ENCODE measurements at places on chromosomes 5 and 9.

GRCh38 chr5:136424835-136425584 is 59.7 kb upstream of the TRPC7 start:
- DNase-seq = peak; percentile 61

DNA sequence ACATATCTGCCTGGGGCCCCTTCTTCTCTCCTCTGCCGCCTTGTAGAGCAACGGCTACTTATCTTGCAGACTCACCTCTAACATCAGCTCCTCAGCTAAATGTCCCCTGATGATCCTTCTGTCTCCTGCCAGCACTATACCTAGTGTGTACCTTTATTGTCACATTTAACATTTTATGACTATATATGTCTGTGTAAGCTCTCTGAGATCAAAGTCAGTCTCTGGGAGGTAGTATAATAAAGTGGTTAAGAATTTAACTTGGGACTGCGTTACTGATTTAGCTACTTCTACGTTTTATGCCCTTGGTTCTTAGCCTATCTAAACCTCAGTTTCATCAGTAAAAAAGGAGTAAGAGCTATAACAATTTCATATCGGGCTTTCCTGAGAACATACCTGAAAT is 2.2 kb downstream of the TMED7 start:
- no peak for DNase-seq

- DNase-seq = no peak
These were observed 258.7 kb upstream of the ACTBL2 start for GRCh38 chr5:57741336-57741735.

- no peak for DNase-seq
These were observed 48.4 kb upstream of the EPB41L4B start for GRCh38 chr9:109369285-109369684.

DNA sequence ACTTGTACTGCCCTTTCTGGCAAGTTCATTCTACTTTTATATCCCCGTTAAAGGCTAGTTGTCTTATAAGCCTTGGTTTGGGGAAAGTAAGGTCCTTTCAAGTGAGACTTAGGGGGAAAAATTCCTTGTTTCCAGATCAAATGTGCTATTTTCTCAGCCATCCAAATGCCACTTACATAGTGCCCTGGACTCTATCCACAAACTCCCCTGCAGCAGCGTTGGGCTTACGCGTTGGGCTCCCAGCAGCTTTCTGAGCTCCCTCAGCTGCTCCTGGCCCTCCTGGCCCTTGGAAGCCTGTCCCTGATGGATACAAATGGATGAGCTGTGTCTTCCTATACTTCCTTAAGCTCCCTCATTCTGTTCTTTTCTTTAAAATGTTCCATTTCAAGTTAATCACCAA is 279.2 kb upstream of the PANK3 start:
- no peak for DNase-seq

DNA sequence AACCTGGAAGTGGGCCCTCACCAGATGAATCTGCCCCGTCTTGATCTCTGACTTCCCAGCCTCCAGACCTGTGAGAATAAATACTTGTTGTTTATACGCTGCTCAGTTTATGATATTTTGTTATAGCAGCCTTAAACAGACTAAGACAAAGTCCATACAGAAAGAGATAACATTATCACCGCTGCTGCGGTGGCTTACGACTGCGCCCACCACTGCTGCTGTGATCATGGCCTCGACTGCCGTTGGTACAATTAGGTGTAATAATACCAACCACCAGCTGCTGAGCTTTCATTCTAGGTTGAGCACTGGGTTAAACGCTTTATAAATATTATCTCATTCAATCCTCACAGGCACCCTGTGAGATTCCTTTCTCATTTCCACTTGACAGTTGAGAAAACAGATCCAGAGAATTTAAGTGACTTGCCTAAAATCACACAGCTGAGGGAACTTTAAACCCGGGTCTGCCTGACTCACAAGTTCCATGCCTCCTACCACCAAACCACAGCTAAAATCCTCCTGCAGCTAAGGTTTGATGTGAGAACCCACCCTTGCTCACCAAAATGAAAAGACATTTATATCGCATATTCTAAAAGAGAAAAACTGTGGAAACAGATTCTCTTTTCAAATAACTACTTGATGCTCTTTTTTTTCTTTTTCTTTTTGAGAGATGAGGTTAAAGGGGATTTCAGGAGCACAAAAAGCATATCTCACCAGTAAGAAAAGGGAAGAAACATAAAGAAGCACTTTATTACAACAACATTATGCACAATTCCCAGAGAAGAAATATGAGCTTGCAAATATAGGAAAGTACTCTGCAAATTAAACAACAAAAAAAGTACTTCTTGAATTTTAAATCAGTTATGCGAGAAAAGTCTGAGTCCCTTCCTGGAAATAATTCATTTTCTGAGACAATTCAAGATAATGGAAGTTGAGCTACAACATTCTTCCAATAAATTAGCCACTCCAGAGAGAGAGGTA is 23.9 kb downstream of the GOLM1 start:
- no peak for DNase-seq

DNA sequence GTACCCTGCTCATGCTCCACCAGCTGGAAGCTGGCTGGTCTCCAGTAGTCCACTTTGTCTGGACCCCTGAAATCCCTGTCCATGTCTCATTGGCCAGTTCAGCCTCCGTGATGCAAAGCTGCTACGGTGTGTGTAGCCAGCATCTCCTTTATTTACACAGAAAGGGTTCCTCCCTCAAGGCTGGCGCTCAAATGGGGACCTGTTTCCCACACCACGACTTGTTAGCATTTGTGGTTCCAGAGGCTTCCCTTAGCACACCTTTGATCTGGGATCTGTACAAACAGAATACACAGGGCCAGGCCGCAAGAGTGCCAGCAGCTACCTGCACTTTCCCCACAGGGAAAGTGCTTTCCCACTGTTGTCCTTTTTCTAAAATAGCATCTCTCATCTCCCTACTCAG is 5.7 kb upstream of the SMU1 start:
- DNase-seq = no peak

DNA sequence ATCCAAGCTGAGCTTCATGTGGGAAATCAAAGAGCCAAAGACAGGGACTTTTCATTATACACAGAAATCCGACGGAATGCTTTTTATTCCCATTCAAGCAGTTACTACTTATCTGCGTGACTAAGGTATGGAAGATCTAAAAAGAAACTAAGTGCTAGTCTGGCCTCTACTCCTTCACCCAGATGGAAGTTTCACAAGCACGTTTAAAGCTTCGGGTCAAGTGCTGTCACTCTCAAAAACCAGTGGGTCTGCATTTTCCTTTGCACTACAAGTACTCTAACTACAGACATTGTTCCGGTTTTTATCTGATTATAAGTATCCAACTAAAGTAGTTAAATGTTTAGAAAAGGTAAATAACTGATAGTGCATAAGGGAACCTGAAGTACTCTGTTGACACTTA is 13.7 kb upstream of the MTAP start:
- DNase-seq = no peak

GRCh38 chr5:39423331-39423751 is 1.4 kb downstream of the DAB2 start:
- no peak for DNase-seq

GRCh38 chr9:133210202-133210532 is 1.1 kb upstream of the OBP2B start:
- no peak for DNase-seq

DNA sequence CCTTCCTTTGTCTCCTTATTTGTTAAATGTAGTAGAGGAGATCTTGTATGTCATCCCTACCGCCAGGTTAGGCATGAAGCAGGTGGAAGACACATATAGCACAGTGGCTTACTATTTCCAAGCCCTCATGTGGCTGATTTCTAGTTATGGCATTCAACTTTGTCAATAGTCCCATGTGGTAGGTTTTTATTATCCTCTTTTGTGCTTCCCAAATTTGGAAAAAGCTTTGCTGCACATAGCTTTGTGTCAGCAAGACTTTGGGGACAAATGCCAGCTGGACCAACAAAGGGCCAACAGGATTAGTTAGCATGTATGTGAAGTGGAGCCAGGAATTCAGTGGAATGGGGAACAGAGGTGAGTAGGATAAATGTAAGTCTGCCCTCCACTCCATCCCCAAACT is 276.3 kb downstream of the PSAT1 start:
- no peak for DNase-seq

DNA sequence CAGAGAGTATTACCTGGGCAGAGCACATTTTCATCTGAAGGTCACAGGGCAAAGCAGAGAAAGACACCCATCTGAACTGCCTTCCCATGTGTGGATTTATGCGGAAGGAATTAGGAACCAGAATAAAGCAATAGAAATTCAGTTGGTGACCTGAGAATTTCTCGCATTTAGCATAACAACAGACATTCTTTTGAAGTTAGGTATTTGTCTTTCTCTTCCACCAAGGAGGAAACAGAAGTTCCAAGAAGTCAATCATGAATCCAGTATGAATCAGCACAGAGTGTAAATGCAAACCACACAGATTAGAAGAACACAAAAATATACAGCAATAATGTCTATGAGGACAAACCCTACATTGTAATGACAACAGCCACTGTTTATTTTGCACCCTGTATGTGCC is 515.2 kb upstream of the BRINP1 start:
- DNase-seq = no peak

Measured in fibroblast of pulmonary artery (primary cell).